ENCODE measurements at places on chromosomes 12 and 14. TPM values are rescaled to one million over a fixed set of nuclear protein-coding genes. Genes with fewer than 3 reads are reported as not detected.

DNA sequence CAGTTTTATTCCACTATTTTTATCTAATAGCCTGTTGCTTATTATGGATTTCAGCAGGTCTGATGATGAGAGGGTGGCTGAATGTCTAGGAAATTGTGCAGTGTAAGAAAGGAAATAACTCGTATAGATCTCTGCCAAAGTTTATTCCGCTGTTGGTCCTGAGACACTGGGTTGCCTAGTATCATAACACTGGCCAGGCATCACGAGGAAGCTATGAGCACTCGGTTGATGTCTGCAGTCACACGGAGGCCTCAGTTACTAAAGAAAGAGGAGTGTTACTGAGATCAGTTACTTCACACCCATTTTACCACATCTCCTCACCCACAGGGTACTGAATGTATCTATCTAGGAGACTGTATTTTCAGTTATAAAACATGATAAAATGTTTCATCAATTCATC lies 21.9 kb downstream of the BHLHE41 start:
- DNase-seq = no peak

- DNase-seq = no peak
Observed at GRCh38 chr14:54796961-54797360, 105.7 kb downstream of the GCH1 start.

DNA sequence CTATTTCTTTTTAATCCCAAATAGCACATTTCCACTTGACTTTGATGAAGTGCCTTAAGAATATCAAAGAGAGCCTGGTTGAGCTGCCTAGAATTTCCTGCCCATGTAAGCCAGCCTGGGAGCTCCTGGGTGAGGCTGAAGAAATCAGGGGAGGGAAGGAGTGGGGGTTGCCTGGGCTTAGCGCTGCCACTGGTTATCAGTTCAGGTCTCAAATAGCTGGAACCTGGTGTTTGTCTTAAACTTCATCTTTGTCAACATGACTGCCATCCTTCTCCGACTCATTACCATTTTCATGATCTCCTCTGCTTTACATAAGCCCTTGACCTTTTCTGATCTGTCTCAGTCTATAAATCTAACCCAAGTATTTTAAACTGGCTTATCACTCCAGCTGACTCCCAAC lies 151.5 kb downstream of the TTC8 start:
- DNase-seq = no peak

DNA sequence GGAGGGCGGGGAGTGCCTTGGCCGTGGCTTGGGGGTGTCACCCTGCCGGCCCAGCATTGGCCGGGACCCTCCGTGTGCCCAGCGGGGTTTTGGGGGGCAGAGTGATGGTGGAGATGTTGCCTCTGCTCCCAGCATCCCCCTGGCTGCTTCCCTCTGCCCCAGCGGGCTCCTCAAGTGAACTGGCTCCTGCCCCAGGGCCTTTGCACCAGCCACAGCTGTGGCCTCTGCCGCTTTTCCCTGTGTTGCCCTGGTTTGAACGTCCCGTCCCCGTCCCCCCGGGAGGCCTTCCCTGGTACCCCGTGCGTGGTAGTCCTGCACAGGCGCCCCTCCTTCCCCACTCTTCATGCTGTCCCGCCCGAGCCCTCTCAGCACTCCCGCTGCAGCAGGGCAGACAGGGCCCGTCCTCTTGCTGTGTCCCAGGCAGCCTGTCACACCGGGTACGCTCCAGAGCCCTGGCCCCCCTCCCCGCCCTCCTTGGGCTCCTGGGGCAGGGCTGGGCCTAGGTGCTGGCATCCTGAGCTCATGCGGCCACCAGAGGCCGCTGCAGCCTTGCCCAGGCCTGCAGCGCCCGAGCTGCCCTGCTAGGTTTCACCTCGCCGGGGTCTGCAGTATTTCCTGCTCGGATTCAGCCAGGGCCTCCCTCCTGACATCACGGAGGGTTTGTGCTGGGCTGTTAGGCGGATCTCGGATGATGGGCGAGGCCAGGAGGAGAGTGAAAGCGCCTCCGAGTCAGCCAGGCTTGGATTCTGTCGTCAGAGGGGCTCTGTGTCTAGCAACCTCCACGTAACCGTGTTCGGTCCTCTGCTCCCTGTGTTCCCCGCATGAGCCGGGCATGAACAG lies 9.5 kb downstream of the NOC4L start:
- DNase-seq = peak; percentile 67

The AMN gene
- 0.20 TPM for total RNA-seq

The OTOGL gene
- 2.9 TPM for total RNA-seq
